Epithelial cell of esophagus (primary cell): ENCODE measurements at places on chromosomes 5 and 9.
A peak's percentile ranks its signal among the peaks of the same experiment; 100 is the strongest.

DNA sequence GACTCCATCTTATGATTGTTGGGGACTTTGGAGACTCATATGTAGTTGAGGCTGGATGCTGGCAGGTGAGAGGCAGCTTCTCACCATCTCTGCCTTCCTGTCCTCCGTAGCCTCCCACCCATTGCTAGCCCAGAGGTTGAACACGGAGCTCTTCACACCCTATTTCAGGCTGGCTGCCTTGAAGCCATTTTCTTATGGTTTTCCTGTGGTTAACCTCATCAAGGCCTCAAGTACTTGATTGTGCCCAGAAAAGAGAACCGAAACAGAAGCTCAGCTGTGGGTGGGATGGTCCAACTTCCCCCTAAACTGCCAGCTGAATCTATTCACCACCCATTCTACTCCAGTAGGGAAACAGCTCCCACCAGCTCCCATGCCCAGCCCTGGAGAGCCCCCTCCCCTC, 102.9 kb downstream of the LIFR start:
- DNase-seq: no peak

DNA sequence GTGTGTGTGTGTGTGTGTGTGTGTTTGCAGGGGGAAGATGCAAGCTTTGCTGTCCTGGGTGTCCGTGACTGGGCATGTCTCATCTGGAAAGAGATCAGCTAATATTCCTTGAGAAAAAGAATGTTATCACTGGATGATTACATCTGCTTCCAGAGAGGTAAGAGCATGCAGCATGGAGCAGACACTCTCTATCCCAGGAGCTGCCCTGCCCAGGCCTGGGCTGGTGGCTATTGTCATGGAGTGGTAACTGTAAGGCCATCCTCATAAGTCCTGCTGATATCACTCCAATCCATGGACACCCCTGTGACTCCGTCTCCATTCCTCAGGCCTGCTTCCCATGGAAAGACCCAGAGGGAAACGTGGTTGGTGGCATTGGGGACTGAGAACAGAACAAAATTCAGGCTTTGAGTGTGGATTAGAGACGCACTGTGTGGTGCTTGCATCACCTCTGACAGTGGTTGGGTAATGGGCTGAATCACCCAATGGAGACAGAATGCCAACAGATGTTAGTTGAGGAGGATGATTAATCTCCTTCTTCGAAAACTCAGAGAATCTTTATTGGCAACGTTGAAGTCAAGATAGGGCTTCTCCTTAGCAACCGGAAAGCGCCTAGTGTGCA, 52.0 kb upstream of the KCNIP1 start:
- DNase-seq: peak; percentile 67

GRCh38 chr5:142521706-142522105, 164.2 kb downstream of the FGF1 start:
- DNase-seq: no peak

DNA sequence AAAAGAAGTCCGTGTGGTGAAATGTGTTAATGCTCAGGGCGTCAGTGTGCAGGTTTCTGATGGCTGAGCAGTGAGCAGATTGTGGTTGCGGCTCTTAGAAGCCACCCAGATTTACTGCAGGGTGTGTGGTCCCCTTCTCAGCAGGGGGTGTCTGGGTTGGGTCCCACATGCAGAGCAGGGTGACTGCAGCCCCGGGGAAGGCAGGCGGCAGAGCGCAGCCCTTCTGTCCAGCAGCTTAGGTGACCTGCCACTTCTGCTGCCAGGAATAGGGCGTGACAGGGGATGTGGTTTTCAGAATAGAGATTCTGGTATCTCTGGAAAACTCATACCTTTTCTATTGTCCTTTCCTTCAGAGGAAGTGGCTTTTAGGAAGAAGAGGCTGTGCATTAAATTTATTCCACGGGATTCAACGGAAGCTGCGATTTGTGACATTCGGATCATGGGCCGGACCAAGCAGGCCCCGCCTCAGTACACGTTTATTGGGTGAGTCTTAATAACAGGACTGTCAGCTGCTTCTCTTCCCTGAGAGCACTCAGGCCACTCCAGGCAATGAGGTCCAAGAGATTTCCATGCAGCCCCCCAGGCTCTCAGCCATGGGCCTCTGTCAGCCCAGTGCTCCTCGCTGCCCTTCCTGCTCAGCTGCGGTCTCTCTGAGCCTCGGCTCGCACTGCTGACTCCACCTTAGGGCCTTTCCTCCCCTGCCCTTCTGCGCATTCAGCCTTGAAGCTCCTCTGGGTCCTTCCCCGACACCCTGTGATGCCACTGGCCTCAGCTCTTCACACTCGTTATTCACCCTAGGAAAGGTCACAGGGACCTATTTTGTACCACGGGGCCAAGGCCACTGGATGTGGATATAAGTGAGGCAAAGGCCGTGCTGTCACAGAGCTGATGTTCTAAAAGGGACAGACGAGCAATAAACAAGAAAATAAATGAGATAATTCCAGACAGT, 65.4 kb downstream of the MVB12B start:
- DNase-seq: no peak

DNA sequence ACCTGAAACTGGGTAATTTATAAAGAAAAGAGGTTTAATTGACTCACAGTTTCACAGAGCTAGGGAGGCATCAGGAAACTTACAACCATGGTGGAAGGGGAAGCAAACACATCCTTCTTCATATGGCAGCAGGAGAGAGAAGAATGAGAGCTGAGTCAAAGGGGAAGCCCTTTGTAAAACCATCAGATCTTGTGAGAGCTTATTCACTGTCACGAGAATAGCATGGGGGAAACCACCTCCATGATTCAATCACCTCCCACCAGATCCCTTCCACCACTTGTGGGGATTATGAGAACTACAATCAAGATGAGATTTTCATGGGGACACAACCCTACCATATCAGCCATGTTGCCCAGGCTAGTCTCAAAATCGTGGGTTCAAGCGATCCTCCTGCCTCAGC, 143.4 kb downstream of the FGF18 start:
- no peak for DNase-seq

- no peak for DNase-seq
Measured at GRCh38 chr5:65854925-65855324, 71.5 kb upstream of the ERBIN start.

- DNase-seq: no peak
Measured at GRCh38 chr9:97563458-97564135, 62.1 kb downstream of the TMOD1 start.

- DNase-seq: no peak
Measured at GRCh38 chr5:172728481-172729241, 42.3 kb downstream of the DUSP1 start.

DNA sequence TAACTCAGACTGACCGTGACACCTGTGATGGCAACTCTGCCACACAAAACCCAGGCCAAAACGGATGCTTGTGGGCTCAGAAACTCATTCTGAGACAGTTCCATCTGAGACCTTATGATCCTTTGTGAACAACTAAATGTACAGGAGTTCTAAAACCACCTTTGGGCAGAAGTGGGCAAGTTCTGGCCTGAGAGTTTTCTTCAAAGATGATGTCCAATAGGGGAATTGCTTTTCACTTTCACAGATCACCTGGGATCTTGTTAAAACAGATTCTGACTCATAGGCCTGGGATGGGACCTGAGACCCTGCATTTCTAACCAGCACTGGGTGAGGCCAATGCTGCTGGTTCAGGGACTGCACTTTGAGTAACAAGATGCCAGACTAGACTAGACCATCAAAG, 67.8 kb upstream of the SLC25A51 start:
- DNase-seq: peak; percentile 71

DNA sequence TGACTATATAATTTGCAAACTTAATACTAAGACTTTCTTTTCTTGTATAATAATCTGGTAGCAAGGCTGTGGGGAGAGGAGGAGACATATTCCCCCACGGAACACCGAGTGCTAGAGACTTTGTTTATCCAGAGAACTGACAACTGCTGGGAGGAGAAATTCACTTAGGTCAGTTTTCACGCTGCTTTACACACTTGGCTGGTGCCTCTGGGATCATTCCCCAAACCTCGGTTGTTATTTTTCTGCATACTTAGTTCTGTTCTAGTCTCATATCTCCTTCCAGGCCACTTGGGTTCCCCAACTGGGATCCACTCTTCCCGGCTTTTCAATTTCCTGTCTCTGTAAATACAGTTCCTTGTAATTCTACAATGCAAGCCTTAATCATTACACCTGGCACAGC, 238.2 kb upstream of the ADAMTS16 start:
- DNase-seq: no peak

DNA sequence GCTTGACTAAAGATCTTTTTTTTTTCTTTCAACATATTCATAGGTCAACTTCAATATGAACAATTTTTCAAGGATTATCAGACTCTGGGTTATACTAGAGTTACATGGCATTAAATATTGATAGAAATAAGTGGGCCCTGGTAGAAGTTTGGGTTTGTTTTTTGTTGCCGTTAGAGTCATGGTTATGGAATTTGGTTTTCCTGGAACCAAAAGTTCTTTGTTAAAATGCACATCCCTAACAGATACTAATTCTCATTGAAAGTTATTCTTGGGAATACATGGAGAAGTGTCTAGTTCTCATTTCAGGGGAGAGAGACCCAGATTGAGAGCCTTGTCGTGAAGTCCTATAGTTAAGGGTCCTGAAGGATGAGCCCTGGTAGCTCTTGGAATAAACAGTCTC, 124.9 kb downstream of the FGF1 start:
- DNase-seq: no peak

GRCh38 chr5:179974946-179975712, 67.4 kb upstream of the TBC1D9B start:
- DNase-seq: peak; percentile 28

DNA sequence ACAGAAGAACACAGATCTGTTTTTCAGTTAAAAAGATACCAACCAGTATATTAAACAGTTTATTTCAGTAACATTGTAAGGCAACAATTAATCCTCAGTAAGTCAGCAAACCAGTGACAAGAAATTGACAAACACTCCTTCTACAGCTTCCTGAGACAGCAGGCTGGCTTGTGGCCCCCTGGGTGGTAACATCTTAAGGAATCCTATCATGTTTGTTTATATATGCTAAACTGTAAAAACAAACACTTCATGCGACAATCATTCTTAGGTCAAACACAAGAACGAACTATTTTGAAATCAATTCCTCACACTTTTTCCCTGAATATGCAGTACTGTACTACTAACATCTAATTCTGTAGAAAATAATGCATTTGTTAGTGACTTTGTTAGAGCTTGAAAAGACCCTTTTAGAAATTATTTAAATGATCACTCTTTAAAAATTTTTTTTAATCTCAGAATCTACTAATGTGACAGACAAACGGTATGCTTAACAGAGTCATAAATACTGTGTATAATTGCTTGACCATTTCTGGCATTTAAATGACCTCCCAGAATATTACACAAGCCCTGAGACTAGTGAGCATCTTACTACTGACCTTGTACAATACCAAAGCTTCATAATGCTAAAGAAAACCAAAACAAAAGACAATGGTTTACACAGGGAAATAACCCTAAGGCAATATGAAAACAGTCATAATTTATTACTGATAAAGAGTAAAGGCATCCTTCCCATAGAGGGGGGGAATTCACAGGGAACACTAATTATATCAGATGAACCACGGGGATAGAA, 48.2 kb downstream of the ERMP1 start:
- DNase-seq: no peak

DNA sequence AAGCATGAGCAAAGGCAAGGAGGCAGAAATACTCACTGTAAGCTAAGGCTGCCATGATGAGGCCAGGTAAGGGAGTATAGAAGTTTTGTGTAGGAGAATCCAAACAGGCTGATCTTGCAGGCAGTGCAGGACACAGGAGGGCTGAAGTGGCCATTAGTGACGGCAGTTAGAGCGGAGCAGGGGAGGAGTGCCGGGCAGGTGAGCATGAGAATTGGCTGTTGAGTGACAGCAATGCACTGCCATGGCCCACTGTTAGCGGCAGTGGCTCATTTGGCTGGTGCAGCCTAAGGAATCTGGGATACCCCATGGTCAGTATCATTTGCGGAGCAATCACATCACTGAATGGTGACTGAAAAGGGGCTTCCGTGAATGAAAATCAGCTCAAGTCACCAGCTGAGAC, 22.8 kb downstream of the RGS3 start:
- DNase-seq: no peak

- DNase-seq: no peak
Measured at GRCh38 chr5:139971202-139971725, 71.8 kb downstream of the NRG2 start.

GRCh38 chr9:84139296-84140070, 158.9 kb downstream of the RMI1 start:
- DNase-seq: peak; percentile 41

GRCh38 chr5:82599692-82600091, 321.5 kb upstream of the RPS23 start:
- DNase-seq: no peak

GRCh38 chr9:137580954-137581322, 2.2 kb upstream of the DPH7 start:
- no peak for DNase-seq

DNA sequence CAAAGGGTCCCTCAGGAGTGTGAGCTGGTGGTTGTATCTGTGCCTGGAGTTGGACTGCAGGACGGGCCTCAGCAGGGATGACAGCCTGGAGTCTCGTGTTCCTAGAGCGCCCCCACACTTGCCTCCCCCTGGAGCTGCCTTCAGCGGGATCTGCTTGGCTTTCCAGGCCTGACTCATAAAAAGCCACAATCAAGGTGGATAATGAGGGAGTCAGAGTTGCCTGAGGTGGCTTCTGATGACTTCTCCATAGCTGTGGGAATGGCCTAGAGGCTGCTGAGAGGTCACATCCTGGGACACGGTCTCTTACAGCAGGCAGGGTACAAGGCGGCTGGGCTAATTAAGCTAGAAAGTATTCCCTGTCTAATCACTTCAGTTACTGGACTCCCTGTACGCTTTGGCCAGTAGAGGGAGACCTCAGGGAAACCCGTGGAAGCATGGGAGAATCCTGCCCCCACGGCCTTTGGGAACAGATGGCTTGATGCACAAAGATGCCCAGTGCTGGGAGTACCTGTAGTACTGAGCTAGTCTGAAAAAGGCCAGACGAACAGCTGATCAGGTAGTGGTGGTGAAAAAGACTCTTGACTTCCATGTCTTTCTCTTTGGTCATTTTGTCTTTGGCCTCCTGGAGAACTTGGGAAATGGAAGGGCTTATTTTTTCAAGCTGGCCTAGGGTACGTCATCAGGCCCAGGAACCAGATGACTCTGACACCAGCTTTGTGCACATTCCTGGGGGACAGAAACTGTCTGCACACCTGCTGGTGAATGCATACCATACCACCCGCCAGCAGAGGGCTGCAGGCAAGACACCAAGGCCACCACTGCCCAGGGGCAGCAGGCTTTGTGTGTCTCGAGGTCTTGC, 16.1 kb upstream of the FRRS1L start:
- peak; percentile 51 for DNase-seq

GRCh38 chr9:25255216-25255615, 423.0 kb downstream of the TUSC1 start:
- no peak for DNase-seq

GRCh38 chr9:134875371-134875770, 5.2 kb upstream of the FCN2 start:
- DNase-seq: no peak

DNA sequence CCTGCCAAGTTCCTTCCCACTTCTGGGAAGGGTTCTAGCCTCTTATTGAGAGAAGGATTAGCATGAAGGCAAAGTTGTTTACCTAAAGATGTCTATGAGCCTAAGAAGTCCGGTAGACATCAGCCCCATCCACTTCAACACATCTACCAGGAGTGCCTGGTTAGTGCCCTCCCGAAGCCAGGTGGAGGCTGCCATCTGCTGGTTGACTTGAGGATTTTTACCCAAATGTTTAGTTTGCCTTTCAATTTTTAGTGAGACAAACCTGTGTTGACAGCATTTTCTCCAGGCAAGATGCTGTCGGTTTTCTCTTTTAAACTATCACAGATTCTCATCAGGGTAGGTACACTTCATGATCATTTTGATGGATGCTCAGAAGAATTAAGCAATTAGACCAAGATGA, 83.6 kb upstream of the TNFSF8 start:
- DNase-seq: peak; percentile 81
